ENCODE measurements at places on chromosomes 4 and X.

- DNase-seq: no peak
Measured at GRCh38 chr4:106587558-106587957, 219.0 kb upstream of the GIMD1 start.

GRCh38 chrX:7264399-7264798, 116.4 kb upstream of the PUDP start:
- no peak for DNase-seq

DNA sequence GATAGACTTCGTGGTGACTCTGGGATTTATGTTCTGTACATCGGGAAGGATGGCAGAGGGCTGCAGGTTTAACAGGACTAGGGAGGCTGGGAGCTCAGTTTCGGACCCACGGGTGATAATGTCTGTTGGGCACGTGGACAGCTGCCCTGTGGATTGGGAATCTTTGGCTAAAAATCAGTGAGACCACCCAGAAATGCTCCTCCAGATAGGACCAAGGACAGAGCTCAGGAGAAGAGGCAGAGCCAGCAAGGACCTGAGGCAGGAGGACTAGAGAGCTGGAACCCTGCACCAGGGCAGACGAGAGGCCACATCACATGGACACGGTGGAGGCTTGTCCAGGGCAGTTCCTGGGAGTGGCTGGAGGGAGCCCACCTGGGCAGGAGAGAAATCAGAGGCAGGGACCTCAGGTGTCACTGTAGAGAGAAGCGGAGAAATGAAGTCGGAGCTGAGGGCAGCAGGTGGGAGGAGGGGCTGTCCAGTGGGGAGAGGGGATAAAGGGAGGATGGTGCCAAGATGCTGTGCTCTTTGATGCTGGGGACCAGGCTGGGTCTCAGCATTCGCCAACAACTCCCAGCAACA, 79.2 kb downstream of the CPZ start:
- DNase-seq: no peak

- DNase-seq: no peak
Measured at GRCh38 chr4:151087467-151087866, 12.0 kb upstream of the RPS3A start.

GRCh38 chrX:53729751-53730150, 43.2 kb upstream of the HUWE1 start:
- DNase-seq: no peak

DNA sequence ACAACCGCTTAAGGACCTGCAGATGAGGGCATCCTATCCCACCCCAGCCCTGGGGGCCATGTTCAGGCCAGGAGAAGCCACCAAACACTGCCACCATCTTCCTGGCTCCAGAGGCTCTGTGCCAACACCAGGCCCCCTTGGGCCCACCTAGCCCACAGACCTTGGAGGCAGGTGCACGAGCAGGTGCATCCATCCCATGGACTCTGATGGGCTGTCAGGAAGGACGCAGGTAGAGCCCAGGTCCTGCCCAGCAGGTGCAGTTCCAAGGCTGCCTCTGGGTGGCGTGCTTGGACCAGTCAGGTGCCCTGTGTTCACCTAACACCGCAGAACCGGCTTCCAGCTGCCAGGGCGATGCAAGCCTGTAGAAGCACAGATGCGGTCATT, 22.8 kb upstream of the PDE6B start:
- DNase-seq: peak; percentile 10

DNA sequence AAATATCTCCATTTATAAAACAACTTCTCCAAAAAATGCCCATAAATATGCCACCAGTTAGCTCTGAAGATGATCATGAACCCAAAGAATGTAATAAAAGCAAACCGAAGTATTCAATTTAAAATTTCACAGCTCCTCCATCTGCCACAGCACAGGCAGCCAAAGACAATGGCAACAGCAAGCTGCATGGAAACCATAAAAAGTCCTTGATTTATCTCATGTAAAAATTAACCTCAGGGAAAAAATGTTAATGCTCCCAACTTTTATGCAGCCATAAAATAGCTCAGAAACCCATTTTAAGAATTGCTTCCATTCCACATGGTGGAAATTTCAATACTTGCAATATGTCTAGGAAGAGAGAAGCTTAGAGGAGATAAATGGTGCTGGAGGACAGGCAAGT, 132.3 kb upstream of the ARHGEF9 start:
- no peak for DNase-seq

DNA sequence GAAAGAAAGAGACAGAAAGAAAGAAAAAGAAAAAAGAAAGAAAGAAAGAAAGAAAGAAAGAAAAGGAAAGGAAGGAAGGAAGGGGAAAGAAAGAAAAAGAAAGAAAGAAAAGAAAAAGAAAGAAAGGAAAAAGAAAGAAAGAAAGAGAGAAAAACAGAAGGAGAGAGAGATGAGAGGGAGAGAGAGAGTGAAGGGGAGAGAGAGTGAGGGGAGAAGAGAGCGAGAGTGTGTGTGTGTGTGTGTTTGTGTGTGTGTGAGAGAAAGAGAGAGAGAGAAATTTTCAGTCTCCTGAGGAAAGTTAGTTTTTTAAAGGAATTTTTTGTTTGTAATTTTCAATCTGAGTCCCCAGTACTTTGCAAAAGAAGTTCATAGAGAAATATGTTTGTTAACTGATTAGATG, 504.1 kb upstream of the POU3F4 start:
- DNase-seq: no peak

GRCh38 chrX:74525116-74525515, 89.3 kb downstream of the RLIM start:
- no peak for DNase-seq

DNA sequence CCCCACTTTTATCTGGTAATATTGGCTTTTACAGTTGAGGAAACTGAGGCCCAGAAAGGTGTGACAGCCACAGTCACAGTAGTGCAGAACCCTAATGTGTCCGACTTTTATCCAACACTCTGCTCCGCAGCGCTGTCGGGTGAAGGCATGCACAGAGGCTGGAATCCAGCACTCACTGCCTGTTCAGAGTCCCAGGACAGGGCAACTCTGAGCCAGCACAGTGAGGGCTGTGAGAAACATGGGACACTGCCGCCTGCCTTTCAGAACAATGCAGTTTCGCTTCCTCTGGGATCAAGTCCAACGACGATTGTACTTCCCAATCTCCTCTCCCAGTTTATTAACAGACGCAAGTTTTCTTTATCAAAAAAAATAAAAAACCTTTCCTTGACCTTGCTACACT, 41.9 kb upstream of the PDGFRA start:
- no peak for DNase-seq

- peak; percentile 45 for DNase-seq
Measured at GRCh38 chr4:102560115-102560514, 59.0 kb downstream of the NFKB1 start.

DNA sequence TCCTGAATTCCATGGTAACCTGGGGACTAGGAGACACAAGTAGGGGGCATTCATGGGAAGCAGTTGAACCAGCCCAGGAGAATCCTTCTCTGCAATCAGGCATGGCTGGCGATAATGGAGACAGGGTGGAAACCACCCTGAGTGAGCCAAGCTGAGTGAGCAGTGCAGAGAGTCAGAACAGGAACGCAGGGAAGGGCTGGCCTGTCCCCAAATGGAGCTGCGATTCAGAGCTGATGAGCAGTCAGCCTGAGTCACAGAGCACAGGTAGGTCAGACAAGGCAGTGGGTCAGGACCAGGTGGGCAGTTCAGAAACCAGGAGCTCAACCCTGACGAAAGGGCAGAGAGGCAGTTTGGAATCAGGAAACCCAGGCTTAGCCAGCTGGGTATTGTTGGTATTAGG, 129.0 kb downstream of the BTC start:
- no peak for DNase-seq

DNA sequence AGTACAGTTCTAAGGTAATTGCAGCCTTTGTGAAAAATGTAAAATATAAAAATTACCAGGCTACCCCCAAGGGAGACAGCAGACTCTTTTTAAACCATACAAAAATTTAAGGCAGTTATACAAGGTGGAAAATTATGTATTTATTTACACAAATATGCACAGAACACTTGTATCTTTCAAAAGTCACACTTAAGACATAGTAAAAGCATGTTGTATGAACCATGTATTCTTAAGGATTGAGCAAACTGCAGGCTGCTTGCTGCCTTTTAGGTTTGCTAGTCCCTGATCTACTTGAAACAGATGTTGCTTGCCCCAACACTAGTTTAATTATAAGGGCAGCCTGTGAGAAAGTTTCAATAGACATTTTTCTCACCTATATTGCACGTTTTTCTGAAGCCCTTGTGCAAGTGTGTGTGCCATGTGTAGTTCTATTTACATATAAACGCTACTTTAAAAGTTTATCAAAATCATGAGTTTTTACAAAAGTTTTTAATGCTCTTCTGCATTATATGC, 72.8 kb downstream of the PRSS12 start:
- no peak for DNase-seq

- DNase-seq: peak; percentile 18
Measured at GRCh38 chrX:39336671-39337311, 535.5 kb downstream of the MID1IP1 start.

DNA sequence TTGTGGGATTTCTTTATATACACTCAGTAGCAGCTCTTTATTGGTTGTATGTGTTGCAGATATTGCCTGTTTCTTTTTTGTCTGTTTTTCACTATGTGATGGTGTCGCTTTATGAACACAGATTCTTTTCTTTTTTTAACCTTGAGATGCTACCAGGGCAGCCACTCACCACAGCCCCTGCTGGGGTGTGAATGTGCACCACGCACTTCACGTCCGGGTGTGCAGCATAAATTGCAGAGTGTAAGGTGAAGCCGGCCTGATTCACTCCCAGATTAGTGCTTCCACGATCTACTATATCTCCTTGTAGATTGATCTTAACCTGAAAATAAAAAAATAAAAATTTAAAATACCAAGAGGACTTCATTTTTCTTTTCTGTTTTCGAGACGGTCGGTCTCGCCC, 71.4 kb downstream of the FAM193A start:
- DNase-seq: no peak

DNA sequence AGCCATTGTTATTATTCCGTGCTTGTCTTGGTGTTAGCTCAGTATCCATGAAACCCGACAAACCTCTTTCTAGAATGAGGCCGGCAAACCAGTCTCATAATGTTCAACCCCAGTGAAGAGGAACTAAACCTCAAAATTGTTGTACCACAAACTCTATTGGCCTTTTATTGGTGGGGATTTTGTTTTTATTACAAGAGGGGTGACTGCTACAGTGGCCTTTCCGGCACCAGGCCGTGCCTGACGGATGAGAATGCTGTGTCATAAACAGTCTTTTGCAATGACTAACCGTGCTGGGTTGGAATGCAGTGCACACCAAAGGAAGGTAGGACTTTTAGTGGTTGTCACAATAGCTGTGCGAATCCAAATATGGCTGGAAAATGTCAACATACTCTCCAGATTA, 60.8 kb downstream of the SHROOM2 start:
- DNase-seq: no peak

DNA sequence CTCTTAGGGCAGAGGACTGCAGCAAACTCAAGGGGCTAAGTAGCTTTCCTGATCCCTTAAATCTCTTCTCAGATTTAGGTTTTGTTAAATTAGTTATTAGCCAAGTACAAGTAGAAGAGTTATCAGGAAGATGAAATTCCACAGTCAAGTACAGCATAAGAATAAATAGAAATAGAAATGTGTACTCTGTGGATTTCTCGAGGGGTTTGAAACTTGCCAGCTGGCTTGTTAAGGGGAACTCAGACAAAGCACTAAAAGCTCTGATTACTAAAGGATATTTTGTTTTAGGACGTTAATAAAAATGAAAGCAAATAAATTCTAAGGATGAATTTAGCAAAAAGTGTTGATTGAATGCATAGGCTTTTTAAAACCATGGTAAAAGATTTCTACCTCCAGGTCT, 654.6 kb downstream of the RAPGEF2 start:
- no peak for DNase-seq

GRCh38 chrX:96861218-96861617, 22.5 kb upstream of the RPA4 start:
- DNase-seq: no peak

DNA sequence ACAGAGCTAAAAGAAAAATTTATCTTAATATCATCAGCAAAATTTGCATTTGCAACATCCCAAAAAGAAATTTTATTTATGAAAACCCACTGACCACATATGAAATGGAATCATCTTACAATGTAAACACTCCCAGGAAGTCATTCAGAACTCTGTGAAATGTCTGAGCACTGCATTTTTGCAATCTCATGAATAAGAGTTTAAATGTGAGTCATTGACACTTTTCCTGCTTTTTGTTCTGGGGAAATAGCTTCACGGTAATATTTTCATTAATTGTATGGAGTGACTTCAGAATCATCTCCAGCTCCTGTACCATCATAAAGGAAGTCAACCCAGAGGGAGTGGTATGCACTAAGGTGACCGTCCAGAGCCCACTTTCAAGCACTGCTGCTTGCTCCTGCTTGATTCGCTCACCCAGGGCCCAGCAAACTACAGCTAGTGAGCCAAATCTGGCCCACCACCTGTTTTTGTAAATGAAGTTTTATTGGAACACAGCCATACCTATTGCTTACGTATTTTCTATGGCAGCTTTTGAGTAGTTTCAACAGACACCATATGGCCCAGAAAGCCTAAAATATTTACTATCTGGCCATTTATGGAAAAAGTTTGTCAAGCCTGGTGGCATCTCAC, 17.2 kb downstream of the EDNRA start:
- no peak for DNase-seq

DNA sequence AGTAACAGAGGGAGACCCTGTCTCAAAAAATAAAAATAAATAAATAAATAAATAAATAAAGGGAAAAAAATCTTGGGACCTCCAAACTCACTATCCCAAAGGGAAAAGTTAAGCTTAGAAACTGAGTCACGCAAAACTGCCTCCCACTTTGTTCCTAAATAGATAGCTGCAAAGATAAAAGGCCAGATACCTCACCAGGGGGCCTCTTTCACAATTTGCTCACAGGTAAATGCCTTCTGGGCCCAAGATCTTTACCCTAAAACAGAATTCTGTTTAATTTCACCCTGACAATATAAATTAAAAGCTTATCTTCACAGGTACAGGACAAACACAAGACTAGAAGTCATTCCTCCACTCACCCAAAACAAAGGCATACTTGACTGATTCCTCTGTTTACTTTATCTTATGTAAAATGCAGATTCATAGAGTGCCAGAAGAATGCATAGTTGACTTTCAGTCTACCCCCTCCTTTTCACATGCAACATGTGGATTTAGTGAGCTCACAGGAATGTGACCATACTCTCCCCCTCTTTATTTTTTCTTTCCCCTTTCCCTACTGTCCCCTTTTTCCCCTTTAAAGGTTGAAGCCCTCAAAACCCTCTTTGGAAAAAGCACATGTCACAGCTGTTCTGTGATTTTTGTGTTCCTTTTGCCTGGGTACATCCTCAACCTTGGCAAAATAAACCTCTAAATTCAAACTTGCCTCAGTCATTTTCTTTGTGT, 23.4 kb downstream of the ELF2 start:
- no peak for DNase-seq

All from CD4-positive, alpha-beta T cell treated with Interleukin-2 at 100 ng/mL for 4 hours (primary cell).